ENCODE measurements at places on chromosomes 2 and 18.

DNA sequence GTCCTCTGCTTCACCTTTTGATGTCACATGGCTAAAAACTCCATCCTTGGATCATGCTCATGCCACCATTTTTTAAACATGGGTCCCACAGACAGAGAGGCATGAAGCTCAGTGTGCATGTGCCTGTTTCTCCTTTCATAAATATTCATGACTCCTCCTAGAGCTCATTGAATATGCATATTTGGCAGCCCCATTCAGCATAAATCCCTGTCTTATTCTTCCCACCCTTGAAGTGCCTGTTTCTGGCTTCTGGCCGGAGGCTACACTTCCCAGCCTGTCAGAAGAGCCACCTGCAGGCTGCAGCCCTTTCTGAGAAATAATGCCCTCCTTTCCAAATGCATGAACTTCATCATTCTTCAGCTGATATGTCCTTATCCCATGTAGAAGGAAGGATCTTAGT lies 109.7 kb downstream of the LDLRAD4 start:
- no peak for DNase-seq

DNA sequence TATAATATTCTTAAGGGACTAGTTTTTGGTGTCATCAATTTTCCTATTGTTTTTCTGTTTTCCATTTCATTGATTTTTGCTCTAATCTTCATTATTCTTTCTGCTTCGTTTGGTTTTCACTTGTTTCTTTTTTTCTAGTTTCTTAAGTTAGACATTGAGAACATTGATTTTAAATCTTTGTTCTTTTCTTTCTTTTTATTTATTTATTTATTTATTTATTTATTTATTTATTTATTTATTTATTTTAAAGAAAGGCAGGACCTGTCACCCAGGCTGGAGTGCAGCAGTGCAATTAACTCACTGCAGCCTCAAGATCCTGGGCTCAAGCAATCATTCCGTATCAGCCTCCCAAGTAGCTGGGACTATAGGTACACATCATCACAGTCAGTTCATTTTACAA lies 7.0 kb upstream of the FMNL2 start:
- no peak for DNase-seq

GRCh38 chr2:71934320-71934593 lies 213.4 kb downstream of the CYP26B1 start:
- DNase-seq = no peak

DNA sequence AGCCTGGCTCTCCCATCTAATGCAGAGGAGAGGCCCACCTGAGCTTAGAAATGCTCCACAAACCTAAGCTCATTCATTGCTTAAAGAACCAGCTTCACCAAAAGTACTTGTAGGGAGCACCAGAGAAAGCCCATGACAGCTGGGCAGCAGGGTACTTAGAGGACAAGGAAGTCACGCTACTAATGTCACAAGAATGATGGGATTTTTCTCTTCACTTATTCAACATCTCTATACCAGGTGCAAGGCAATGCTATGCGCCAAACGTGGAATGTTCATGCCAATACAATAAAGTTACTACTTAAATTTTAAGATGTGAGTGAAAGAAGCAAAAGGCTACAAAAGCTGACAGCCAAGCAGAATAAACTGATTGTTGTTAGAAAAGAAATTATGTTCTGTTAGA lies 36.0 kb downstream of the LONRF2 start:
- no peak for DNase-seq

DNA sequence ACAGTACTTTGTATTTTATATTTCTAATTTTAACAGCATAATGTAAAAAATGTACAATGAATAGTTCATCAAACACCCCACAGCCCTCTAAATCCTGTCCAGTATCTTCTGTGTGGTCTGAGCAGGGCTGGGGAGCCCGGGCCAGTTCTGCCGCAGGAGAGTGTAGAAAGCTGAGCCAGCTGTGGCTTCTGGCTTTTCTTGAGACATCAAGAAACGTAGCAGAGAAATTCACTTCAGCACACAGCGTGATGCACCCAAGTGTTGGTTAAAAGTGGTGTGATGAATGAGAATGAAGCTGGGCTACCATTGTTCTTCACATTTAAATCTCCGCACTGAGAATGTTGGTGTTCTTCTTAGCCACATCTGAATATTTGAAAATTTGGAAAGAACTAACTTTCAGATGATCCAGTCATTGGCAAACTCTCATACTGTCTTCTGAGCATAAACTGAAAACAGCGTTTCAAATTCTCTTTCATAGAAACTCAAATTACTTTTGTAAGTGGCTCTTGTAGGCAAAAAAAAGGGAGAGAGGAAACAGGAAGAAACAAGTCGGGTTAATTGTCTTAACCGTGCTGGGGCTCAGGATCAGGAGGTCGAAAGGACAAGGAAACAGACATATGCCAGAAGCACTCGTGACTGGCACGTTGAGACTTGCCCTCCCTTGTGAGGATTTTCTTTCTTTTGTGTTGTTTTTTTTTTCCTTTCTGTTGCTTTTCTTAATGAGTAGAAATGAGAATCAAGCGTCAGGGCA lies 23.4 kb upstream of the TMEM87B start:
- DNase-seq = peak; percentile 42

- no peak for DNase-seq
Measured at GRCh38 chr2:96680561-96681141, 38.1 kb downstream of the FER1L5 start.

DNA sequence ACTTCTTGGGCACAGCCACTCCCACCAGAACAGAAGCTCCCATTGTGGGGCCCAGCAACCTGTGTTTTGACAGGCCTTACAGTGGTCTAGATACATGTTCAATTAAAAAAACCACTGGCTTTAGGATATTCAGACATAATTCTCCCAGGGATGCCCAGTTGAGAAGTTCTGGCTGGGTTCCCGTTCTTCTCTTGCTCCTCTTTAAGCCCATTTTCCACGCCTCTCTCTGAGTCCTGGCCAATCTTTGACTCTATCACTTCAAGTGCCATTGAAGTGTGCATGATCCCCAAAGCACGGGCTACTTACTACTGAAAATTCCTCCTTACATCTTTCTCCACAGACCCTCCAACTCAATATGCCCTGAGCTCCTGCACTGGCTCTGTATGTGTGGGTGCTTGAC lies 17.5 kb upstream of the SULT1C3 start:
- DNase-seq = no peak

GRCh38 chr18:51523671-51524070 lies 326.2 kb upstream of the MEX3C start:
- peak; percentile 25 for DNase-seq

GRCh38 chr2:202432776-202433175 lies 56.6 kb downstream of the BMPR2 start:
- DNase-seq = no peak

GRCh38 chr18:34647251-34647650 lies 62.8 kb upstream of the DTNA start:
- DNase-seq = no peak

- no peak for DNase-seq
Measured at GRCh38 chr2:192940767-192941166, 746.0 kb upstream of the TMEFF2 start.

DNA sequence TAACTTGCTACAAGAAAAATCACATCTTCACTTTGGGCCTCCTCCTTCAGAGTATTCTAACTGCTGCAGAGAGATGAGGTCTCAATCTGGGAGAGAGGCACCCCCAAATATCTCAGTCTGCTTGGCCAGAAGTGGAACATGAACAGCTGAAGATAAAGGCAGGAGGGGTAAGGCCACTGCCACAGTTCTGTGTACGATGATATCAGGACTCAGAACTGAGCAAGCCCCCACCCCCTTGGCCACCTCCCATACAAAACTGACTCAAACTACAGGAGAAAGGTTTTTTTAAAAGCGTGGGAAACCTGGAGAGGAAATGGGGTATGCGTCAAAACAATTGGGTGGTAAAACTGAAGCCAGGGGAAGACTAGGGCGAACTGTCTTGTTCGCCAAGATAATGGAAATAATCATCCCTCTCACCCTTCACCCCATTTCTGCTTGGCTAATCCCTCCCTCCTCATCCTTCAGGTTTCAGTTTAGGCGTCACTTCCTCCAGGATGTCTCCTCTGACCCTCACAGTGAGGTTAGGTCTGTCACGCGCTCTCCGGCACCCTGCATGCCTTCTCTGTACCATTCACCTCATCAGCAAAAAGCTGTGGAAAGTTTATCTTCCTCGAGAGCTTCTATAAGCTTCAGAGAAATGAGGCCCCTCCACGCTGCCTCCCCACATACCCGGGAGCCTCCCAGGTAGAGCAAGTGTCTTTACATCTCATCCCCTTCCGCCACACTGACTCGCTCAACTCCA lies 64.4 kb downstream of the SFXN5 start:
- DNase-seq = no peak

- DNase-seq = no peak
Measured at GRCh38 chr2:108388045-108388444, 10.3 kb downstream of the SULT1C4 start.

GRCh38 chr2:227322530-227323205 lies 2.4 kb upstream of the MFF start:
- no peak for DNase-seq

DNA sequence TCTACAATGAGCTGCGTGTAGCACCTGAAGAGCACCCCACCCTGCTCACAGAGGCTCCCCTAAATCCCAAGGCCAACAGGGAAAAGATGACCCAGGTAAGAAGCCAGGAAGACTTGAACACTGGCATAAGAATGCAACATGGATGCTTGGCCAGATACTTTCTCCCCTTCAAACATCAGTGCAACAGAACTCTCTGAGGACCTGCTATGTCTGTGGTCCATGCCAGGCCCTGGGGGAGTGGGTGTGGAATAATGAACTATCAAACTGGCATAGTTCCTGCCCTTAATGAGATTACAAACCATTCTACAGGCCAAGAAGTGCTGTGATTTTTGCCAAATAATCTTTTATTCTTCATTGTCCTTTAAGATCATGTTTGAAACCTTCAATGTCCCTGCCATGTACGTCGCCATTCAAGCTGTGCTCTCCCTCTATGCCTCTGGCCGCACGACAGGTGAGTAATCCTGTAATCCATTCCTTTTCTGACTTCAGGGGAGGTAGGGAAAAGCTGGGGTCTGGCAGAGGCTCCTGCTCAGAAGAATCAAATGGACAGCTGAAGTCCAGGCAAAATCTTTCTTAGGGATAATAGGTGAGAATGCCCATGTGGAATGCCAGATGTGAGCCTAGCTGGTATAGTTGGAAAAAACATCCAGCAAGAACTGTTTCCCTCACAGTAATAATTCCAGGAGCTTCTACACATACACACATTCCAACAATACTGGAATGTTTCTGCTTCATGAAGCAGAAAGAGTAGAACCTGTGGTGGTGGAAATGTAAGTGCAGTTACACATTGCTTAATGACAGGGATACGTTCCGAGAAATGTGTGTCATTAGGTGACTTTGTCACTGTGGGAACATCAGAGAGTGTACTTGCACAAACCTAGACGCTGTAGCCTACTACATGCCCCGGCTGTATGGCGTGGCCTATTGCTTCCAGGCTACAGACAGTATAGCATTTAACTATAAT lies 16.2 kb downstream of the ACTG2 start:
- DNase-seq = no peak

DNA sequence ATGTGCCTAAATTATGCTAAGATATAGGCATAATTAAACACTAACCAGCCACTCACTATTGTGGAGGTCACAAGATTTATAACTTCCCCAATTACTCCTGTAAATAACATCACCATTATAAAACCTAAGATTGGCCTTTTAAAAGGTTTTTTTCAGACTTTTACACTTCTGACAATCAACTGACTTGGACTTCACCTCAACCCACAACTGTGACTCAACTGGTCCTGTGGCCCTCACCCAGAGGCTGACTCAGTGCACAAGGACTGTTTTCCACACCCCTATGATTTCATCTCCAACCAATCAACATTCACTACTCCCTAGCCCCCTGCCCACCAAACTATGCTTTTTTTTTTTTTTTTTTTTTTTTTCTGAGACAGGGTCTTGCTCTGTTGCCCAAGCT lies 11.6 kb downstream of the TTR start:
- no peak for DNase-seq

GRCh38 chr2:32951672-32952071 lies 4.9 kb downstream of the LTBP1 start:
- DNase-seq = no peak

GRCh38 chr2:30665761-30666265 lies 141.4 kb downstream of the CAPN13 start:
- no peak for DNase-seq

DNA sequence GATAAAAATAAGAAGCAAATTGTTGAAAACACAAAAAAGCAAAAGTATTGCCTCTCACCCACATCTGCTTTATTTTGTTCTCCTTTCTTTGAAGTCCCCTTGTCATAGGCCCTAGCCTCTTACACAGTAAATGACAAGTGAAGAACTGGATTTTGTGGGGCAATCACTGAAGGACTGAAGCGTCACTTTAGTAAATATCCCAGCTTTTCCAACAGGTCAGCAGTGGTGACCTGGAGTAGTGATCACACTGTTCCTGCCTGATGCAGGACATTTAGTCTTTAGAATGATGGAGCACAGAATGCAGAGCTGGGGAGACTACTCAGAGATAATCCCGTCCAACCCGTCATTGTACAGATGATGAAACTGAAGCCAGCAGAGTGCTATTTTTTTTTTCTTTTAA lies 28.1 kb upstream of the TDRD15 start:
- no peak for DNase-seq

- DNase-seq = no peak
Measured at GRCh38 chr2:118837621-118838020, 9.8 kb downstream of the EN1 start.

DNA sequence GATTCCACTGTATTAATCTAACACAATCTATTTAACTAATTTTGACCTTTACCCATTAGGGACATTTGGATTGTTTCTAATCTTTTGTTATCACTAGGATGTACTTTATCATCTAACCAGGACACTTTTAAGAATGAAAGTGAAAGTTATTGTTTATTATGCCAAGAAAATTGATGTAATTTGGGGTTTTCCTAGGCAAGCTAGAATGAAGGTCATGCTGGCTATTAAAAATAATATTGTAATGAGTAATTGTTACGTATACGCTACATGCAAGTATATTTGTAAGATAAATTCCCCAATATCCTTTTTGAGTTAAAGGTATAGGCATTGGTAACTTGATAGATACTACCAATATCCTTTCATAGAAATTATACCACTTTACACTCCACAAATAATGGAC lies 74.6 kb downstream of the COL5A2 start:
- DNase-seq = no peak

- no peak for DNase-seq
Measured at GRCh38 chr18:36568487-36568886, 260.3 kb downstream of the TPGS2 start.

GRCh38 chr2:24400207-24400907 lies 40.0 kb upstream of the ITSN2 start:
- peak; percentile 38 for DNase-seq

DNA sequence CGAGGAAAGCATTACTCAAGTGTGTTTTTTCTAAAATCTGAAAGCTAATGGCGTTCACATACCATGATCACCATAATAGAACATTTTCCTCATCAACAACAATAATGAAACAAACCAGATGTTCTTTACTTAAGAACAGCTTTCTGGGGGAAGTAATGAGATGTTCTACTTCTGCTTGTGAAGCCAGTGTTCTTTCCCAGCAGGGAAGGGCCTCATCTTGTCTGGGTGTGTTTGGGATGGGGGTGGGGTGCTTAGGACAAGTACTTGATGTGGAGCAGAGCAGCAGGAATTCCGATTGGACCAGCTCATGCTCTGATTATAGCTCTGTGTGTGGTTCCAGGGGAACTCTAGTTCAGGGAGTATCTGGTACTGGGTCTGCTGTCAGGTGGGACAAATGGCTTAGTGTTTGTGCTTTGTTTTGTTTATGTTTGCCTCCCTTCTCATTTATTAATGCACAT lies 163.0 kb upstream of the NOSTRIN start:
- no peak for DNase-seq

- DNase-seq = peak; percentile 53
Measured at GRCh38 chr2:149826471-149827125, 239.0 kb upstream of the MMADHC start.
